ENCODE measurements at places on chromosomes 3 and 15.

DNA sequence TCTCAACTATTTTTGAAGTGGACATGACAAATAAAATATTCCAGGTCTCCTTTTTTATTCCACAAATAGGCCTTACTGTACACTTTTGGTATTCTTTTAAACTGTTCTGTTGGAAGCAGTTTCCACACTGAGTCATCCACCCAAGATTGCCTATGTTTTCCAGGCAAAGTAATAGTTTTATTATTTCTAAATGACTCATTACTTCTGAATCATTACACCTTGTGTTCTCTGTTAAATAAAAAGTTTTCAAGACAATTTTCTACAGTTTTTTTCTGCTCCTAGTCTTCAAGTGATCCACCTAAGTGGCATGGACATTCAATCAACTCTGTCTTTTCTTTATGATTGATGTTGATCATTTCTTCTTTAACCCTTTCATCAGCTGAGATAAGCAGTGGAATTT lies 26.5 kb downstream of the PPP2R3A start:
- no peak for DNase-seq

- DNase-seq: no peak
Measured at GRCh38 chr3:24101676-24102168, 156.6 kb downstream of the NR1D2 start.

GRCh38 chr15:32867313-32867626 lies 149.5 kb downstream of the GREM1 start:
- no peak for DNase-seq

DNA sequence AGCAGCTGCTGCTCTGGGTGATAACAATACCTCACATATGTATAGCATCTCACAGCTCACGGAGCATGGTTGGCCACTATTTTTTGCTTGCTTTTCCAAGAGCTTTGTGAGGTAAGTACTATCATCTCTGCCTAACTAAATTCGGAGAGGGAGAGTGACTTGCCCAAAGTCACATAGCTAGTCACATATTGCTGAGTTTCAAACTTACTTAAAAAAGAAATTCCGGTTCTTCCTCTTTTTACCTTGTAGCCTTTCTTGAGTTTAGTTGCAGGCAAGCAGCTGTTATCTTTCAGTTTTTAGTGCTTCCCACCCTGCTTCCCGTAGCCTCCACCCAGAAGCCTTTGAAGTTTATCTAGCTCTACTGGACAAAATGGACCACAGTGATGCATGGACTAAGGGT lies 309.2 kb downstream of the PDCD6IP start:
- DNase-seq: peak; percentile 20

DNA sequence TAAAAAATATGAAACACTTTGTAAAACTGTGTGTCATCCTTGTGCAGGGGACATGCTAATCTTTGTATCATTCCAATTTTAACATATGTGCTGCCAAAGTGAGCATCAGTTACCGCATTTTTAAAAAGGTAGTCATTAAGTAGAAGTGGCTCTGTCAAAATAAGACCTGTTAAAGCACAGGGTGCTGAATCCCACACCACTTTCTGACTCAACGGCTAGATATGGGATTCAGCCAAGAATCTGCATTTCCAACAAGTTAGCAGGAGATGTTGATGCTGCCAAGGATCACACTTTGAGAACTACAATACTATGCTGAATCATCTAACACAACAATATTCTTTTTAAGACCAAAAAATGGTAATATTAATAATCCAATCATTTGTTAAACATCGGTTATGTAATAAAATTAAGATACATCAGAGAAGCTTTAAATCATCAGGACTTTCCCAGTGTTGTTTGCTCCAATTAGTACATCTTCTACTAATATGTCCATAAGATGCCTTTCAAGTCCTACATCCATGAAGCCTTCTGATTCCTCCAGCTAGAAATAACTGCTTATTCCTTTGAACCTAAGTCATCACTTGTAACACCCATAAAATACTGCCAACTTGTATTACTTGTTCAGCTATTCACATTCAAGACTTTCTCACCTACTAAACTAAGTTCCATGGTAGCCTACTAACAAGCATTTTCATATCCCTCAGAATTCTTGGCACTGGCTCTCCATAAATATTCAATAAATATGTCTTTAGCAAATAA lies 71.1 kb downstream of the TBL1XR1 start:
- no peak for DNase-seq

DNA sequence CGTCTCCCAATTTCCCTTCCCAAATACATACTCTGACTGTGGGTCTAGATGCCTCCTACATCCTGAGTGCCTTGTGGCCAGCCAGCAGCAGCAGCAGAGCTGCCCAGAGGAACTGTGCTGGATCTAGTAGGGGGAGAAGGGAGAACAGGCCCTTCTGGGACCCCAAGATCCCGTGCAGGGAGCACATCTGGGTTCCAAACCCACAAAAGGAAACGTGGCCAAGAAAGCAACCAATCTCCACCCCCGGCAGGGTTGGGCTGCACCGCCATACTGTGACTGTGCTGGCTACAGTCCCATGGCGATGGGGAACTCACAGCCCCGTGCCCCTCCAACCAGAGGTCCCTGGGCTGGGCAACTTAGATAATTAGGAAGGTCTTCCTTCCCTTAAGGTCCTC lies 86.3 kb downstream of the PPCDC start:
- no peak for DNase-seq

- no peak for DNase-seq
Measured at GRCh38 chr3:196875258-196875657, 7.5 kb downstream of the SENP5 start.

- no peak for DNase-seq
Measured at GRCh38 chr3:128269006-128269775, 115.9 kb downstream of the EEFSEC start.

GRCh38 chr3:101262393-101263240 lies 57.8 kb downstream of the IMPG2 start:
- DNase-seq: no peak

- peak; percentile 10 for DNase-seq
Measured at GRCh38 chr15:31268108-31268501, 58.5 kb upstream of the KLF13 start.

DNA sequence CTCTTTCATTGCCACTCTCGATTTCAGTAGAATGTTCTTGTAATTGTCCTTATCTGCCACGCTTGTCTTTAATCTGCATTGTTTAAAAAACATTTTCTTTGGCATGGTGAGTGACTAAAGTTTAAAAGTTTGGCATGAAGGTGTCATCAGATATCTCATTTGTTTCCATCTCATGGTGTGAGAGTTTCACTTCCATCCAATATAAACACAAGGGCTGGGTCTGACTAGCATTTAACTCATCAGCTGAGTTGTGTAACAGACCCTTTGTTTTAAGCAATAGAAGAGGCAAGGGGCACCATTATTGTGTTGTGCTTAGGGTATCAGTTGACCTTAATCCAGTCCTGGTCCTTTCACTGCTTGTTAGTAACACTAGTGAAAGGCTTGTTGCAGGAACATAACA lies 49.9 kb upstream of the IL12A start:
- no peak for DNase-seq

- no peak for DNase-seq
Measured at GRCh38 chr3:123423806-123424205, 25.1 kb downstream of the ADCY5 start.

DNA sequence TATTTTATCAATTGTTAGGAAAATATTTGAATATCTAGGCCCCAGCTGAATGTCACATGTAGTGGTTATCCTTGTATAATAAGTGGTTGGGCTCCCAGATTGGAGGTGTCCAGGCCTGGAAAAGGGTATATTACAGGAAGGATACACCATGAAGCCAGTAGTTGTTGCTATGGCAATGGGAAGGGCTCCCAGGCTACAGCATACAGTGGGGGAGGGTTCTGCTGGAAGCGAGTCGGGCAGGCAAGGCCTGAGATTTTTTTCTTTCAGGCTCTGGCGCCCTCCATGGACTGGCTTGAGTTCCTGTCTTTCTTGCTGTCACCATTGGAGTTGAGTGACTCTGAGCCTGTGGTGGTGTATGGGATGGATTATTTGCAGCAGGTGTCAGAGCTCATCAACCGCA lies 8.9 kb downstream of the ECE2 start:
- peak; percentile 50 for DNase-seq

DNA sequence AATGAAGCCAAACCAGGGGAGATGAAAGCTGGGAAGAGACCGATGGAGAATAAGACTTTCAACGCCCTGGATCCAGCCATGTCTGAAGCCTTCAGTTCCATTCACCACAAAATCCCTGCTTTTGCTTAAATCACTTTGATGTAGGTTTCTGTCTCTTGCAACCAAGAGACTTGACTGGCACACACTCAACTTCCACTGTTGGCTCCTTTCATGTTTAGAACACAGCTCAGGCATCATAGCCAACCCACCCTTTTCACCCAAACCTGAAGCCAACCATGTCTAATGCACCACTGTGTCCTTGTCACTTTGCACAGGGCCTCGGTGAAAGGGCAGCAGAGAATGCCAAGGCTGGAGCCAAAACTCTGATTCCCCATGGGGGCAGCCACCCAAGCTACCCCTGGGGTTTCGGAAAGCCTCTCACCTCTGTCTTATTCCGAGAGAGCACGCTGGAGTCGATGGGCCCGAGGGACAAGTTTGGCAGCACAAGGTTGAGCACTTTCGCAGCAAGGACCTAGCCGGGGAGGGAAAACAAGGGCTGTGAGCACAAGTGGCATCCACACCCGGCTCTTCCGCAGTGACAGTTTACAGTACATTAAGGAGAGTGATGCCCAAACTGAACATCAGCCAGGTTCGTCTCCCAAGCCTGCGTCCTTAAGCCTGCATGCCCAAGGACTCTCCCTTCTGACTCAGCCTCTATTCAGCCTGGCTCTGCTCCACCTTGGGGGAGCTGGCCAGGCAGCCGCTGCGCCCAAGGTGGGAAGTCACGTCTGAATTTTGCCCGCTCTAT lies 37.6 kb downstream of the ABTB1 start:
- DNase-seq: no peak

GRCh38 chr3:105516972-105517371 lies 150.3 kb downstream of the ALCAM start:
- DNase-seq: no peak
